ENCODE measurements at places on chromosomes 4 and X.

DNA sequence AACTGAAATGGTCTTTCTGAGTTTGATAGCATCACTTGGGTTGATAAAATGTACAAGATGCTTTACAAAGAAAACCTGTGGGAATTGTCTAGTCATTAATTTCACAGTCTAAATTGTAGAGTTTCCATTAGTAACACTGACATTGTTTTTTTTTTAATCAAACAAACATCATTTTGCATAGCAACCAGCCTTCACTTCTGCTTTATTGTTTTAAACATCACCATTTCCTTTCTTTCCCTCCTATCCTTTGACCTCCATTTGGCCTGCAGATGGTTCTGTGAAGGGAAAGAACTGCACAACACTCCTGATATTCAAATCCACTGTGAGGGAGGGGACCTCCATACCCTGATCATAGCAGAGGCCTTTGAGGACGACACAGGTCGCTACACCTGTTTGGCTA, 171.1 kb downstream of the PALLD start:
- DNase-seq = no peak

DNA sequence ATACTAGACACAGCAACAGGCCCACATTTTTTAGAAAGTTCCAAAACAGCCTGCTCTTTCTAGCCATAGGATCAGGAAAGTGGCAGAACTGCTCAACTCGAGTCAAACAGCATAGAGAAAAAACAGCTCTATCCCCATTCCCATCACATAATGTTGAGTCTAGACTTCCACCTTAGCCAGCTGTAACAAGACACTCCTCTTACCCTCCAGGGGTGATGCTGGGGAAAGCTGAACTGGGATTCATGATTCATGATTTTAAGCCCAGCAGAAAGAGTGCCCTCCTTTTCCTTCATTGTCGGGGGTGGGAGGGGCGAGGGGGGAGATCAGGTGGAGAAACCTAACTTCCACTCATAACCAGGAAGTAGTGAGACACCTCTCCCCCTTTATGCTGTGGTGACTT, 86.1 kb downstream of the CENPC start:
- no peak for DNase-seq

GRCh38 chr4:1179976-1180375, 7.6 kb upstream of the SPON2 start:
- no peak for DNase-seq

- no peak for DNase-seq
Measured at GRCh38 chrX:9494771-9495170, 29.9 kb downstream of the TBL1X start.

- no peak for DNase-seq
Measured at GRCh38 chrX:123487236-123487635, 245.6 kb downstream of the THOC2 start.

- DNase-seq = no peak
Measured at GRCh38 chrX:46333550-46333949, 211.7 kb downstream of the ZNF674 start.

DNA sequence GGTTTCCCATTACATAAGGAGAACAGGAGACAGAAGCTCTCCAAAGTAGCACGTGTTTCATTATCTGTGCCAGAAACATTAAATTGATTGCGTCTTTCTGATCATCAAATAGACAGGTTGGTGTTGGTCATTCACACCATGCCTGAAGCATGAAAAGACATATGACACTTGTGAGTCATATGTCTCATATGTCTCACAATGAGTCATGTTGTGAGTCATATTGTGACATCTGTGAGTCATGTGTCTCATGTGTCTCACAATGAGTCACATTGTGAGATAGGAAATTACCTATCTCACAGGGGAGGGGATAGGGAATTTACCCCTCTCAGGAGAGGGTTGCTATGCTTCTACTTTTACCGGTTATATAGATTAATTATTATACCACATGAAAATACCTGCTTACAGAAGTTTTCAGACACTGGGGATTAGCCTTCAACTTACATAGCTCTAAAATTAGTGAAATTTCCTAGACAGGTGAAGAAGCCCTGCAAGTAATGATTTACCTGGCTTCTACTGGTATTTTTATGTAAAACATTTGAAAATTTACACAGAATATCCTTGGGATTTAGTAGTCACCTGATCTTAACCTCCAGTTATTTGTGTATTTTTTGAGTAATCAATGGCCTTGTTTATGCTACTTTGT, 80.8 kb downstream of the NPFFR2 start:
- DNase-seq = no peak

GRCh38 chr4:125235971-125236370, 78.8 kb upstream of the FAT4 start:
- DNase-seq = no peak

DNA sequence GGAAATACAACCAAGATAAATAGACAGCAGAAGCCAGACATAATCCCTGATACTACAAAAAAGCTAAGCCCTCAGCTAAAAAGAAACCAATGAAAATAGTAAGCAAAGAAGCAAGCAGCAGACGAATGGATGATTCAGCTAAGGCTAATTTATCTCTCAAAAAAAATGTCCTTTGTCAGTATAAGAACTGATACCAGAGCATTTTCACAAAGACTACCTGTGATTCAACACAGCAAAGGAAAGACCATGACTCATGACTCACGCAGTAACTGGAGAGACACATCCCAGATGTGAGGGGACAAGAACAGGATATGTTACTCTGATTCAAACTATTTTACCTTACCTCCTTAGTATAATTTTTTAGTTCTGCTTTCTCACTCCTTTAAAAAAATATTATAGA, 22.7 kb upstream of the TMPRSS11F start:
- no peak for DNase-seq

DNA sequence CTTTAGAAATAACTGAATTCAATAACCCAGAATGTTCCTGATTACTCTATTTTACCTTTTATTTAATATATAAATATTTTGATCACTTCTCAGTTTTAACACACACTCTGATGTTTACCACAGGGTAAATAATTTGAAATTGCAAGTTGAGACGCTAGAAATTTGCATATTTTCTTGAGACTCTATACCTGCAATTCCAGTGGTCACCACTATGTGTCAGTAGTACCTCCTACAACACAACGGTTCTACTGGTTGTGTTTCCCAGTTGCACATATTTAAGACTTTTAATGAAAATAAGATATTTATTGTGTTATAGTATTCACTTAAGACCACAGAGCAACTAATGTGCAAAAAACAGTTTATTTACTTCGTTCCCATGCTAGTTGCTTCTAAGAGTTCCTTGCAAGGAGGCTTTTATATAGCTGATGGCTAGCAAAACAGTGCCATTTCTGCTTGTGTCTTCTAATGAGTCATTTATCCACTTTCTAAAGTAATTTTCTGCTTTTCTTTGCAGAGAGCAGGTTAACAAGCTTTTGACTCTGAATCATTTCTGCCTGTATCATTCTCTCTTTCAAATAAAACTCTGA, 98.9 kb upstream of the PDLIM3 start:
- DNase-seq = no peak

DNA sequence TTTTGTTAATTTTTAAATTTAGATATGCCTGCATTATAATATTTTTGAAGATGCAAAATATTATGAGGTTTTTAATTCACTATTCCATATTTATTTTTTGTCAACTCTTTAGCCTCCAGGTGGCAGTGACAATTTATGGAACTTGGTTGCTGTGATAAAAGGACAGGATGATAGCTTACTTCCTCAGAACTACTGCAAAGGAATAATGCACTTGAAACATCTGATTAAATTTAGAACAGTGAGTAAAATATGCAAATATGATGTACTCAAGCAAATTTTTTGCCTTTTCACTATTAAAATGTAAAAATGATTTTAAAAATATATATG, 45.1 kb downstream of the SPATA4 start:
- DNase-seq = no peak

- no peak for DNase-seq
Measured at GRCh38 chr4:181548873-181549575, 694.2 kb upstream of the TENM3 start.

DNA sequence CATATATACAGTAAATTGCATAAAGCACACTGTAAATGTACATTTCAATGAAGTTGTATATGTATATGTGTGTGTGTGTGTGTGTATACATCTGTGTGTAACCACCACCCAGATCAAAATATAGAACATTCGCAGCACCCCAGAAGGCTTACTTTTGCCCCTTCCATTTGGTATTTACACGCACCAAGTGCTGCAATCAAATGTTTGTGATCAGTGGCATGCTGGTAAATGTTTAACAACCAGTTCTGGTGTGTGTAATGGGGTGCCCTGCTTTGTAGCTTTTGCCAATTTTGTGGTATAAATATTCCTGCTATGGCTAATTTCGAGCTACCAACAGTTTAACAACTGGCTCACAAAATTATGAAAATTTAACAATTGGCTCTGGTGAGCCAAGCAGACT, 101.3 kb downstream of the RTL5 start:
- no peak for DNase-seq

- no peak for DNase-seq
Measured at GRCh38 chrX:16589211-16589610, 60.7 kb upstream of the S100G start.

DNA sequence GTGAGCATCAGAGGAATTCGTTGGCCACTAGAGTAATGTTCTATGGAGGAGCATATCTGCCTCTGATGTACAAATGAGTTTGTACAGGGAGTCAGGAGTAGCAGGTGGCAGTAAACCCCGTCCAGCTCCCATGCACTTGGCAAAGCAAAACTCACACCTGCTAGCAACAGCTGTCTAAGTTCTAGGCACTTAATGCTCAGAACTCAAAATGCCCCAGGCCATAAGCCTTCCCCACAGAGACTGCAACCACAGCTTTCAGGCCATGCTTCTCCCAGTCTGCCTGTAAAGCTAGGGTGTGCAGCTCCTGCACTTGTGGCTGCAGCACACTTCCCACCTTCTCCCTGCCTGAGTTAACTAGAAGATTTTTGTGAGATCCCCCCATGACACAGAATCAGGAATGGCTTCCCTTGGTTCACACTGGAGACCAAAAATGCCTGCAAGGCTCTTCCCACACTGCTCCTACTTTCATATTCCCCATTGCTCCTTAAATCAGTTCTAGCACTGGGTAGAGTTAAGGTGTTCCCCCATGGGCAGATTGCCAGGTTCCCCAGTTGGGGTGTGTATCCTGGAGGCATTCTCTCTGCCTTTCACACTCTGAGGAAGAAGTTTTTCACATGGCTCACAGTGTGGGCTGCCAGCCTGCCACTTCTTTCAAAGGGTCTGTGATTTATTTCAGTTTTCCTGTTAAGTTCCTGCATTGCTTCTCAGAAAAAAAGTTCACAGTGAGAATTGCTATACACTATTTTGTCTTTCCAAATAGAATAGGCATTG, 189.9 kb downstream of the STPG2 start:
- DNase-seq = no peak

DNA sequence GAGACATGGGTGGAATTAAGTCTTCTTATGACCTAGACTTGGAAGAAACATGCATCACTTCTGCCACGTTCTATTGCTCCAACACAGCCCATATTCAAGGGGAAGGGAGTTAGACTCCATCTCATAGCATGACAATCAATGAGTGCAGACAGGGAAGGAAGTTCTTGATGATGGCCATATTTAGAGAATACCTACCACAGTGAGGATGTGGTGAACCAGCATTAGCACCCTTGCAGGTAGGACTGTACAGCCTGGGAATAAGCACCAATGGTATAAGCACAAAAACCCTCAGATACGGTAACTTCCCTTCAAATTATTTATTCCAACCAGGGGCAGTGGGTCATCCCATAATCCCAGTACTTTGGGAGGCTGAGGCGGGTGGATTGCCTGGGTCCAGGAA, 29.8 kb downstream of the PAGE2 start:
- no peak for DNase-seq

- DNase-seq = no peak
Measured at GRCh38 chr4:48575964-48576363, 85.9 kb downstream of the ZAR1 start.

GRCh38 chrX:33336783-33337182, 125.4 kb upstream of the DMD start:
- no peak for DNase-seq

GRCh38 chr4:141569141-141569540, 67.2 kb upstream of the IL15 start:
- DNase-seq = no peak

DNA sequence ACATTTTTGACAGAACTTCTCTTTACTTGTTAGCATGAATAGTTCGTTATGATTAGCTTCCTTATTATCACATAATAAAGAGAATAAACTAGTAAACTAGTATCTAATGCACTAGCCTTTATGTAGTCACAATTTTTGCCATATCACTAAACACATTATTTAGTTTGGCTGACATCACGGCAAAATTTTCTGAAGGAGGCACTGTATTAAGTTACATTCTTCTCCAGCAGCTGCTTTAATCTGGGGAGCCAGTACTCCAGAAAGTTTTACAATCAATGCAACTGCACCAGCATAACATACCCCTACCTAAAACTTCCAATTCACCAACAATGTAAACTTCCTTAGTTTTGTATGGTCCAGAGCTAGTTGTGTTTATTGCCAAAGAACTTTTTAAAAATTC, 87.8 kb downstream of the FIP1L1 start:
- no peak for DNase-seq

DNA sequence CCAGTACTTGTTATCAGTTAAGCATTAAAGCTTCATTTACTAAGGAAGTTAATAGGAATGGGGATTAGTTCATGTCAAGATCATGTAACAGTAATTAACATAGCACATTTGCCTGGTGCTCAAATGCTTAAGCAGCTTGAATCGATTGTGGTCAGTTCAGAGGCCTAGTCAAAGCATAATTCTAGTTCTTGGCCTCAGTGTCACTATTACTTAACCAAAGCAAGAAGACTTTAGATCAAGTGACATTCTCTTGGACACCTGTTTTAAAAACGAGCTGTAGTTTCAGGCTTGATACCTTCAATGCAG, 115.2 kb upstream of the BMPR1B start:
- no peak for DNase-seq

GRCh38 chr4:182578402-182578801, 335.2 kb downstream of the TENM3 start:
- no peak for DNase-seq

DNA sequence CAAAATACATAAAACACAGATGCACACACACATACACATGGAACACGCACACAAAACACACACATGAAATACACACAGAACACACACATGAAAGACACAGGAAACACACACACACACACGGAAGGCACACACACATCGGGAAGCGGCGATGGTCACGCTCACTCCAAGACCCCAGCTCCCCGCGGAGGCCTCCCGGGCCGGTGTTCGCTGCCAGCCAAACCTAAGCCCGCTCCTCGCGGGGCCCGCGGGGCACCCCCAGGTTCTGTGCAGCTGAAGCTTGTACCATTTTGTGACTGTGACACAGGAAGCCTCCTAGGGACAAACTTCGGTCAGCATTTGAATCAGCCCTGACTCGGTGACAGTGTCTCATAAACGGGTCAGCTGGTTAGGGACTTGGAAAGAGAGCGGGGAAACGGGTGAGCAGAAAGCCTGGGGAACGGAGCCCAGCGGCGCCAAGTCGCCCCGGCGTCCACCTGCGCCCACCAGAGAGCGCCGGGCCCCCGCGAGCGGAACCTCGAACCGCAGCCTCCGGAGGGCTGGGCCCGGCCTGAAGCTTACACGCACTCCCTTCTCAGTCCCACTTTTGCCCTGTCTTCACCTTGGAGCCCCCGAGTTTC, 32.1 kb downstream of the F11 start:
- no peak for DNase-seq
